Gastroesophageal sphincter (tissue), 4 donors: ENCODE measurements at places on chromosomes 4 and X.

GRCh38 chrX:133365871-133366611, 49.2 kb downstream of the GPC4 start:
- no peaks in the 10 kb centered on the region for H3K4me1 ChIP-seq
- no peaks in the 10 kb centered on the region for H3K27me3 ChIP-seq
- H3K4me3 ChIP-seq, result no peak overlapping the region
- no peaks in the 10 kb centered on the region for H3K36me3 ChIP-seq
- ATAC-seq, result no peak

DNA sequence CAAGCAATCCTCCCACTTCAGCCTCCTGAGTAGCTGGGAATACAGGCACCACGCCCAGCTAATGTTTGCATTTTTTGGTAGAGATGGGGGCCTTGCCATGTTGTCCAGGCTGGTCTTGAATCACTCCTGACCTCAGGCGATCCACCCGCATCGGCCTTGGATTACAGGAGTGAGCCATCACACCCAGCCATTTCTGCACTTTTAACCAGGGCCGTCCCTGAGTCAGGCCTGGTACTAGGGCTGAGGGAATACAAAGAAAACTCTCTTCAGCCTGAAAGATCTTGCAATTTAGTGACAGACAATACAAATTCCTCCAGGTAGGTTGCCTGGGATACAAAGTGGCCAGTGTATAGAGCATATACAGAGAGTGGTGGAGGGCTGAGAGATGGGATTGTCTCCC, 65.8 kb downstream of the BCOR start:
- H3K4me1 ChIP-seq, result no peaks in the 10 kb centered on the region
- no peaks in the 10 kb centered on the region for H3K27me3 ChIP-seq
- H3K27ac ChIP-seq, result no peak overlapping the region
- no peak for ATAC-seq

DNA sequence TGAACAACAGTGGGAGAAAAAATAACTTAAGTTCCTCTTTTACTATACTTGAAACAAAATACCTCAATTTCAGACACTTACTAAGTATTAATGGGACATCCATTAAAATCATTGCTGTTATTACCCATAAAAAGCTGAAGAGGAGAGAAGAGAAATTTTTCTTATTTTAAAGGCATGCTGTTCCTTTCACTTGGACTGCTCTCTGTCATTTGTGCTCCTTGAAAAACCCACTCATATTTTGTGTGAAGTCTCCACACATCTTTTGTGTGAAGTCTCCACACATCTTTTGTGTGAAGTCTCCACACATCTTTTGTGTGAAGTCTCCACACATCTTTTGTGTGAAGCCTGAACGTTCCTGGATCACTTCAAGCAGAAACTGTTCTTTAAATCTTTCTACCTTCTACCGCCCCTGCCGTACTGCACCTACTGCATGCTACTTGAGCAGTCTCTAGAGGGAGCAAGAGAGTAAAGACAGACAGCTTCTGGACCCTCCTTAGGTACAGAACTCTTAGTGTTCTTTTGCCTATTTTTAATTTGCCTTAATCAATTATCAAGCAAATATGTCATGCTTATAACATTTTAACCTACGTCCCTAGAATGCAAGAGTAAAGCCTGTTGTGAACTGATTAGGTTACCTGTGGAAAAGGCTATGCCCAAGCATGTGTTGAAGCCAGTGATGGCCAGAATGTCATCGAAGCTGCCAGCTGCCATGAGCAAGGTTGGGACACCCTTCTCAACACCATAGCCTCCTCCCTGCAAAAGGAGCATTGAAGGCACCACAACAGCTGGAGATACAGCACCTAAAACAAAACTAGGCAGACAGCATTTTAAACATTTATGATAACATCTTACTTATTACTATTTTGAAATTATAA, 27.1 kb upstream of the SLC9B1 start:
- no peaks in the 10 kb centered on the region for H3K27me3 ChIP-seq
- no peaks in the 10 kb centered on the region for H3K4me1 ChIP-seq
- no peak overlapping the region for H3K27ac ChIP-seq
- H3K4me3 ChIP-seq, result no peak overlapping the region
- H3K36me3 ChIP-seq, result no peaks in the 10 kb centered on the region

DNA sequence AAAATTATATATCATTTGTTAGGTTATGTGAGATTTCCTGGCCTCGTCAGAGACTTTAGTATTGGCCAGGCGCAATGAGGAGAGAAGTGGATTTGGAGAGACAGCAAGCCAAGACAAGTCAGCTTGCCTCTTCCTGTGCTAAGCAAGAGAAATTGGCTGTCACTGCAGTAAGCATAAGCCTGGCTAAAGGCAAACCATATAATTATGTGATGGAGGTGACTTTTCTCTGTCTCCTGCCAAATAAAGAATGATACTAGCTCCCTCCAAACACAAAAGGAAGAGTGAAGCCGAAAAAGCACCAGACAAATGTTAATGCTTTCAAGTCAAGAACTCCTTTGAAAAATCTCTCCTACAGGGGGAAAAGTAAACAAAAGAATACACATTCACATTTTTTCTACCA, 2246.0 kb downstream of the ARAP2 start:
- H3K4me1 ChIP-seq, result no peaks in the 10 kb centered on the region
- H3K36me3 ChIP-seq, result no peaks in the 10 kb centered on the region
- H3K4me3 ChIP-seq, result no peak overlapping the region
- H3K27ac ChIP-seq, result no peak overlapping the region

- H3K4me1 ChIP-seq, result no peaks in the 10 kb centered on the region
- no peaks in the 10 kb centered on the region for H3K27me3 ChIP-seq
- no peak overlapping the region for H3K27ac ChIP-seq
- no peak for ATAC-seq
- no peaks in the 10 kb centered on the region for H3K36me3 ChIP-seq
These were observed 58.8 kb upstream of the ARHGAP36 start for GRCh38 chrX:130999360-130999759.

DNA sequence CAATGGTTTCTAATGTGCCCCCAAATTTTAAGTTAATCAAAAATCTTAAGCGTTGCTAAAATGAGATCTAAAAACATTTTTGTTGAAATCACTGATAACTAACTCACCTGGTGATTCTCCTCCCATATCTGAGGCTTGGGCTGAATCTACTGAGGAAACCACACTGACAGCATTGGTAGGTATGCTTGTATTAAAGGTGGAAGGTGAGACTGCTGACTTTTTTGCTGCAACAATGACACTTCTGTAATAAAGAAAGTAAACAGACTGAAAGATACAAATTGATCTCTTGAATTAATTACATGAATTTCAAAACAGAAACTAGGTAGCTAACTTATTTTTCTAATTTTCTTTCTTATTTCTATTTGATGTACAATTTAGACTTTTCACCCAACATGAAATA, 198.1 kb downstream of the LRBA start:
- no peaks in the 10 kb centered on the region for H3K36me3 ChIP-seq
- H3K27ac ChIP-seq, result no peak overlapping the region
- H3K4me1 ChIP-seq, result no peaks in the 10 kb centered on the region
- no peak overlapping the region for H3K4me3 ChIP-seq
- ATAC-seq, result no peak
